ENCODE measurements at places on chromosomes 11 and 22.
A peak's percentile ranks its signal among the peaks of the same experiment; 100 is the strongest.

DNA sequence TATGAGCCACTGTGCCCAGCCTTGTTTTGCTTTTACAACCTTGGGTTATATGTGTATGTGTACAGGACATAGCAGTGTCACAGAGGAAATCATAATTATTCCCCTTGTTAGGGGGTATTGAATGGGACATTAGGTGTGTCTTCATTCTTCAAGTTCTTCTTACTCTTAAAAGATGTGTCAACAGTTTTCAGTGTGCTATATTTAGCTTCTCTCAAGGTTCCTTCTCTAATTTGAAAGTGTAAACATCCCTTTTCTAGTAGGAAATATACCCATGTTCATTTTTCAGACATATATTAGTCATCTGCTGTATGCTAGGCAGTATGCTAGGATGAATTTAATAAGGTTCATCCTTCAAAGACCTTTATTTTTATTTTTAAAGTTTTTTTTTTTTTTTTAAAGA is 17.1 kb downstream of the PCF11 start:
- DNase-seq, result no peak

- DNase-seq, result no peak
These were observed 83.7 kb downstream of the TRIM29 start for GRCh38 chr11:120054016-120054752.

- DNase-seq, result no peak
These were observed 8.0 kb upstream of the CTSD start for GRCh38 chr11:1771700-1772099.

GRCh38 chr11:116511684-116512083 is 261.1 kb downstream of the BUD13 start:
- no peak for DNase-seq

DNA sequence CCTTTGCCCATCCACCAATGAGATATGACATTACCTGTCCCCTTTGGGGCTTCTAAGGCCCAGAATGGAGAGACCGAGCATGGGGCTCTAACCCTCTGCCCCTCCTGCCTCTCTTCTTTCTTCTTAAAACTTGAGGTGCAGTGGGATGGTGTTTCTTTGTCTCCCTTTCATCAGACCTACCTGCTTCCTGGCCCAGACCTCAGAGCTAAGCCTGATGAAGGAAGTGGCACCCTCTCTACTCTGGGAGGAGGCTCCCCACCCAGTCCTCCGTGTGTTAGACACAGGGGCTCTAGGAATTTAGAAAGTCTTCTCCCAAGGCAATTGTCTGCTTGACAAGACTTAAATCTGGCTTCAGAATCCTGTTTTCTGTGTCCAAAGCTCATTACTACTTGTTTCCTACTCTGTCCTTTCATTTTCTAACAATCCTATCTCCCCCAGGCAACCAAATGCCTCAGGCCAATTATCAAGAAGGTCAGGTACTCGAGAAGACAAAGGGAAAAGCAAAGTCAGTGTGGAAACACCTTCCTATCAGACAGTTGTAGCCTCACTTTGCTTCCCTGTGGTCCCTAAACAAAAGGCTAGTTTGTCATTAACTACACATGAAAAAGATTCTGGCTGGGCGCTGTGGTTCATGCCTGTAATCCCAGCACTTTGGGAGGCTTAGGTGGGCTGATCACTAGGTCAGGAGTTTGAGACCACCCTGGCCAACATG is 20.3 kb upstream of the PARVA start:
- no peak for DNase-seq

DNA sequence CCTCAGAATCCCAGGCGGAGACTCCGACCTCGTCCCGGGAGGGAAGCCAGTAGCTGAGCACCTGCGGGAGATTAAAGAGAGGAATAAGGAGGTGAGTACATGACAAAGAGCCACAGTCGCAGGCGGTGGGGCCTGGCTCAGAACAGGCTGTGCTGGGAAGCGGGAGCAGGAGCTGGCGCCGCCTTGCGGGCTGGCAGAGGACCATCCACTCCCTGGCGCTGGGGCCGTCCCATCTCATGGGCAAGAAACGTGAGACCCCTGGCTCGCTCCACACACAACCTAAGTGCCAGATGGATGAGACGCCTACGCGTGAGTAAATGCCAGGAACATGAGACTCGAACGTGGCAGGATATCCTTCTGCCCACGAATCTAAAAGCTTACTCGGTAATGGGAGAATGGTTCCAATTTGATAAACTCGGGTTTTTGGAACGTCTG is 6.3 kb downstream of the CEND1 start:
- DNase-seq, result peak; percentile 19

DNA sequence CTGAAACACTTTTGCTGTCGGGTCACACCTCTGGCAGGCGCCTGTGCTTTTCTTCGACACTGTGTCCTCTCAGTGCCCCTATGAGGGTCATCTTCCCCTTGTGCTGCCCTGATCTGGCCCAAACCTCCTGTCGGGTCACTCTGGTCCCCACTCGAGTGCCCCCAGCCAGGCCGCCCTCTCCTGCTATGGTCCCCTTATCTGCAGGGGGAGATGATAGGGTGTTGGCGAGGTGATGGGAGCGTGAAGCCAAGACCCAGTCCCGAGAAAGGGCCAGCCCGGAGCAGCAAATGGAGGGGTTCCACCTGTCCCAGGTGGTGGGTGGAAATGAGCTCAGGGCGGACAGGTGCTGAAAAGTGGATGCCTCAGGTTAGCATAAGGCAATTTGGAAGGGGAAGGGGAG is 9.7 kb downstream of the NADSYN1 start:
- no peak for DNase-seq

DNA sequence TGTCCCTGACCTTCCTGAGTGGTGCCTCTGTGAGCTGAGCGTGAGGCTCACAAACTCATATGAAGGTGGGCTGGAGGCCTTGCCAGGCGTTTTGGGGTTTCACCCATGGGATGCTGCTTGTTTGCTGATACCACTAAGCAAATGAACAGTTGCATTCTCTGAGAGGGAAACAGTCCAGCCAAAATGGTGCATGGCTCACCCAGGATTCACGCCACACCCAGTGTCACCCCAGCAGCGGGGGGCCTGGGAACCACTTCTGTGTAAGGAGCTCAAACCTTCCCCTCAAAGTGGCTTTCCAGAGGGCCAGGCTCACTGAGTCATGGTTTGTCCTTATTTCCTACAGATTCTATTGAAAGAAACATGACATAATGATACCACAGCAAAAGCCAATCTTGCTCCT is 928.1 kb downstream of the TBC1D22A start:
- no peak for DNase-seq

DNA sequence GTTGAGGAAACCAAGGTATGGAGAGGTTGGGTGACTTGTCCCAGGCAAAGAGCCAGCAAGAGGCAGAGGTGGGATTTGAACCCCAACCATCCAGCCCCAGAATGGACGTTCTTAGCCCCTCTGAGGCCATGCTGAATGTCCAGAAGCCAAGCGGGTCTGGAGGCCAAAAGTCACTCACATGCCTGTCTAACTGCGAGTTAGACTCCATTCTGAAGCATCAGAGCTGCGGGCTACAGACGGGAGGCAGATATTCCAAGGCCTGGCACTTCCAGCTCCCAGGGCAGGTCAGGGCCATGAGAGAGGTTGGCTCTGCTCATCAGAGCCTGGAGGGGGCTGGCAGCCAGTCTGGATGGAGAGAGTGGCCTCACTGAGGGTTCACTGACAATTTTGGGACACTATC is 616.5 kb downstream of the BRD1 start:
- DNase-seq, result no peak

GRCh38 chr11:36002796-36003195 is 58.9 kb downstream of the LDLRAD3 start:
- DNase-seq, result no peak

DNA sequence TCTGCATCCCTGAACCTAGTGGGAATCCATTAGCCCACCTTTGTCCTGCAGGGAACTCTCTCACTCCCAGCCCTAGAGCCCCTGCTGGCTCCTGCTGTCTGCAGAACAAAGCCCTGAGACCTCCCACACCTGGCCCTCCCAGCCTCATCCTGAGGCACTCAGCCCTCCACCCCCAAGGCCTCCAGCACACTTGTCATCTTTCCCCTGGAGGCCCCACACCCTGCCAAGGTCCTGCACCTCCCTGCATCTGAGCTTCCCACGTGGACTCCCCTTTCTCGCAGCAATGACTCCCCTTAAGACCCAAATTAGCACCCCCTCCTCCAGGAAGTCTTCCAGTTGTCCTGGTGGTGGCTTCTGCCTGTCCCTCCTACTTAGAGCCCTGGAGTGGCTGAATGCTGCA is 42.3 kb upstream of the LINC01488 start:
- DNase-seq, result no peak

- no peak for DNase-seq
These were observed 115.8 kb upstream of the FGF3 start for GRCh38 chr11:69934861-69935494.

DNA sequence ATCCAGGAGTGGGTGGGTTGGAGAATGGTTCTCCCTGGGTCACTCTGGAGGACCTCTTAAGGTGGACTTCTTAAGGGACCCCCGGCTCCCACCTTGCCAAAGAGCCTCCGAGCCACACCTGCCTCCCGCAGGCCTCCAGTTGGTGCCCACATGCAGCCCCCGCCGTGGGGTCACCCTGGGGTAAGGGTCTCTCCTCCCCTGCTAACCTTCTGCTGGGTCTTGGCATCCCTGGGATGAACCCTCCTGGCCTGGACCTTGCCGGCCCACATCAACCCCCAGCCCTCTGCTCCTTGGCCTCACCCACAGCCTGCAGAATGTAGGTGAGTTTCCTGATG is 12.5 kb upstream of the MUC6 start:
- no peak for DNase-seq

DNA sequence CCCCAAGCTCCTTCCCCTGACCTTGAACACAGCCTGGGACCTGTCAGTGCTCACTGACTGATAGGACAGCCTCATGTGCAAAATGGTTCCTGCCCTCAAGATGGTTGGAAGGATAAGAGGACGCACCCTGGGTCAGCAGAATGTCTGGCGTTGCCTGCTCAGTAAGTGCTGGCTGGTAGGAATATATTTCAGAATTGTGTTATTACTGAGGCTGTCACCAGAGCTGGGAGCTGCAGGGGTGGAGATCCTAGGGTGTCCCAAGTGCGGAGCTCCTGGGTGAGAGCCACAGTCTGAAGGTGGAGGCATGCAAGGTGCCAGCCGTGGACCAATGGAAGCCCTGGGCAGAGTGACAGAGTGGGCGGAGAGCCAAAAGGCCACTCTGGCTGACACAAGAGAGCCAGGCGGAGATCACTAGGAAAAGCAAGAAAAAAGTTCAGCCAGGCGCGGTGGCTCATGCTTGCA is 1.0 kb upstream of the SEC14L4 start:
- no peak for DNase-seq

All from stimulated activated naive CD4-positive, alpha-beta T cell treated with Interleukin-2 at 50 U/mL for 16 hours (primary cell).